ENCODE measurements at places on chromosomes 12 and 14. TPM values are rescaled to one million over a fixed set of nuclear protein-coding genes. Genes with fewer than 3 reads are reported as not detected.

Gene CPNE6
- polyA plus RNA-seq, result not detected

Gene NID2
- 92.6 TPM for polyA plus RNA-seq

- DNase-seq, result no peak
Measured at GRCh38 chr14:22593189-22593588, 4.2 kb upstream of the DAD1 start.

DNA sequence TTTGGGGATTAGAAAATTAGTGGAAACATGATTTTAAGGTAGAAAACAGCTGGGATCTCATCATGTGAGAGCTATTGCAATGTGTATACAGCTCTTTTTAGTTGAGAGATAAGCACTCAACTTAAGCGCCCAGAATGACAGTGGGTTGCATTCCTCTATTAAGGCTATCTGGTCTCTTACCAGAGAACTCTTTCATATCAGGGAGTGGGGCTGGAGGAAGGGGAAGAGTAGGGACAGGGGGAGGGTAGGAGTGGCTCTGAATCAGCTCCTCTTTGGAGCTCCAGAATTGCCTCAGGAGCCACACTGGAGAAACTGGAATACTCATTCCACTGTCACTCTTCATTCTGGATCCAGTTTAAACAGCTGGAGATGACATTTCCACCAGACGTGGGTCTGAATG is 9.2 kb upstream of the PLEKHG3 start:
- DNase-seq, result no peak

DNA sequence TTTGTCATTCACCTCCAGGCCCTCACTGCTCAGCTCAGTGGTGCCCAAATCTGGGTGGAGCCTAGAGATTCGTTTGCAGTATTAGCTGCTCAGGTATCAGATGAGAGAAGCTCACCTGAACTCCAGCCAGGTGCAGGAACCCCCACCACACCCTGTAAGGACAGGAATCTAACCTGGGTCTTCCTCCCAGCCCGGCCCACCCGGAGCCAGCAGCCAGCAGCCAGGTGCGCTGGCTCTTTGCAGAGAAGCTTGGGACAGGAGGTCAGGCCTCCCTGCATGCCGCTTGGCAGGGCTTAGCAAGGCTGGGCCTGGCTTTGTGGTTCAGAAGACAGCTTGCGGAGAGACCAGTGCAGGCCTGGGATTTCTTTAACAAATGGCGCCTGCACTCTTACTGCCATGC is 125.6 kb upstream of the MYL2 start:
- no peak for DNase-seq

Data from renal cortex interstitium (tissue), 15 donors.